ENCODE measurements at places on chromosomes 2 and 18. TPM values are rescaled to one million over a fixed set of nuclear protein-coding genes. Genes with fewer than 3 reads are reported as not detected.

DNA sequence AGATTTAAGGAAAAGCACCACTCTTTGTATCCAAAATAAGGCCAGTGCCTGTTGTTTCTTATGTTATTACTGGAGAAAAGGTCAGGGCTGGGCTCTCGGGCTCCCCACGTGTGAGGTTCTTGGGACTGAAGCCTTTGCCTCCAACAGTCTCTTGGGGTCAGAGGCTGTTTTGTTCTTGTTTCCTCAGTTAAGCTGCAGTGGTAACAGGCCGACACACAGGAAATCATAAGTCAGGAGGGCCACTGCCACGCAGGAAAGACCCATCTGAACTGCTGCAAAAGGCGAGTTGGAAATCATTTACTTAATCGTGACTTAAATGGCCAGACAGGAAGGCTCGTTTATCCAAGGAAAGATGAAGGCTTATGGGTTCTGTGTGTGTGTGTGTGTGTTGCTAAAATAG lies 30.3 kb upstream of the IL37 start:
- DNase-seq = no peak

GRCh38 chr2:145600811-145601210 lies 1080.9 kb upstream of the ZEB2 start:
- no peak for DNase-seq

The RAD51AP2 gene
- 0.19 TPM for polyA plus RNA-seq

- DNase-seq = no peak
Observed at GRCh38 chr2:142914507-142915313, 37.2 kb downstream of the KYNU start.

The FAM161A gene
- polyA plus RNA-seq = 12.7 TPM

DNA sequence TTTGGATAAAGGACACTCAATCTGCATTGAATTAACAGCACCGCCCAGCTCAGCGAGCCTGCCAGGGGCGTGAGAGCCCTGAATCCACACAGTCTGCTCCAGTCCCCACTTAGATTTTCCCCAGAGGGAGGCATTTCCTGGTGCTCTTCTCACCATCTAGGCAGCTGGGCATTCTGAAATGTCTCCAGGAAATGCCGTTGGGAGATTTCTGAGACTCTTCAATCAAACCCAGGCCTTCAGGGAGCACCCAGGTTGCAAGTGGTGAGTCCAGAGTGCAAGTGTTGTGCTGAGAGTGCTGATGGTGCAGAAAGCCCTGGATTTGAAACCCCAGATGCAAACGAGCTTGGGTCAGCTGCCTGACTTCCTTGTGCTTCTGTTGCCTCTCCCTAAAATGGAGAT lies 23.4 kb upstream of the TMEM37 start:
- no peak for DNase-seq
